Hematopoietic multipotent progenitor cell (in vitro differentiated cells): ENCODE measurements at places on chromosomes 4 and X. TPM values are rescaled to one million over a fixed set of nuclear protein-coding genes. Genes with fewer than 3 reads are reported as not detected.

- no peak for DNase-seq
Measured at GRCh38 chrX:66408507-66408906, 230.4 kb downstream of the EDA2R start.

DNA sequence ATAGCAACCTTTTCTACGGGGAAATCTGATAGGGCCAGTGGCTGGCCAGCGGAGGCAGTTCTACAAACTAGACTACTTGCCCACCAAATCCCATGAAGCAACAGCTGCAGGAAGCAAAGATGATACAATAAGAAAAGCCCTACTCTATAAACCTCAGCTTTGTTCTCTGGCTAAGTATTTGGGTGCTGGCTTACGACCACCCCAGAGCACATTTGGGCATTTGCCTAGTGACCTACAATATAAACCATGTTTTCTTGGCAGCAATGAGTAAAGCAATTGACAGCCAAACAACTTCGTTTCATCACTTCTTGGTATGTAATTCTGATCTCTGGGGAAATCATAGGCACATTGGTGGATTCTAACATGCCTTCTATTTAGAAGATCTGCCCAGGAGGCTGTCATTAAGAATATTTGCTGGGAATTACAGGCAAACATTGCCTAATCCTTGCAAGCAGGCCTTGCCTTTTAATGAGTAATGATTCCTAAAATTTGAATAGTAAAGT lies 7.5 kb upstream of the LHFPL1 start:
- no peak for DNase-seq

DNA sequence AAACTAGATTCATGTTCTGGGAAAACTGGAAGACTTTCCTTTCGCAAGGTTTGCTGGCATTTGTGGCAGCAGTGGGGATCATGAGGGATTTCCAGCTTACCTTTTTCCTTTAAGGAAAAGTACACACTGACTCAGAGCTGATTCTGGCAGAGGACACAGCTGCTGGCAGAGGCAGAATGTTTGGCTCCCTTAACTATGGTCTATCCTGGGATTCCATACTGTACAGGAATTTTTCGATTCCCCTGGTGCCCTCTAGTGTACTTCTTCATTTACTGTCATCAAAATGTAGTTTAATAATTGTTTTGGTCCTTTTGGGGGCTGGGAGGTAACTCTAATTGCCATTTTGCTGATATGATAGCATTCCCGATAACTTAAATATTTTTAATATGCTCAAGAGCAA lies 152.7 kb downstream of the GABRG1 start:
- no peak for DNase-seq

Gene CLCN5
- 2.2 TPM for total RNA-seq

GRCh38 chr4:76568262-76568661 lies 133.2 kb downstream of the SHROOM3 start:
- no peak for DNase-seq

Gene OTUD6A
- not detected for total RNA-seq

Gene CSAG2
- total RNA-seq: not detected

DNA sequence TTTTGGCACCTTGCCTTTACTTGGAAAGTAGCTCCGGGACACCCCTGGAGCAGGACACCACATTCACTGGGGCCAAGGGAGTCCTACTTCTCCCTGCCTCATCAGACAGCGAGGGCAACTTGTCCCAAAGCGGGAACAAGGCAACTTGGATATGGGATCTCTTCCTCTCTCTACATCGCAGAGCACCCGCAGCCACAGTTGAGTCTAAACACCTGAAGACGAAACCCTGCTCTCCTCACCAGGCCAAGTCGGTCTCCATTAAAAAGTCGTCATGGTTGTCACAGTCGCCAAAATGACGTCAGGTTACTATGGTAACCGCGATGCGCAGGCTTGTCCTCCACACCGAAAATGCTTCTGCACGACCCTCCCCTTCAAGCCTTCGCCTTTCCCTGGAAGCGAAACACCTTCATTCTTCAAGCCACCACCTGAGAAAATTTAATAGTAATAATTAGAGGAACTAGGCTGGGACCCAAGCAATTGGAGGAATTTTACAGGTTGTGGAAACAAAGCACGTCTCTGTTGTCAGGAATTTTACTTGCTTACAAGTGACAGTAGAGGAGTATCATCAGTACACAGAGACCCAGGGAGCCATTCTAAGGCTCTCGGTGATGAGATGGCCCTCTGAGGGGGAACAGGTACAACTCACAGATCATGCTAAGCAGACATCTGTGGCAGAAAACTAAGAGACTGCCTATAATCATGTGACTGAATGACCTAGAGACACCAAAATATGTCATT lies 30.5 kb upstream of the TCEAL4 start:
- peak; percentile 30 for DNase-seq

GRCh38 chrX:118551426-118551825 lies 55.8 kb downstream of the DOCK11 start:
- DNase-seq: no peak
